ENCODE measurements at places on chromosomes 7 and 10.

DNA sequence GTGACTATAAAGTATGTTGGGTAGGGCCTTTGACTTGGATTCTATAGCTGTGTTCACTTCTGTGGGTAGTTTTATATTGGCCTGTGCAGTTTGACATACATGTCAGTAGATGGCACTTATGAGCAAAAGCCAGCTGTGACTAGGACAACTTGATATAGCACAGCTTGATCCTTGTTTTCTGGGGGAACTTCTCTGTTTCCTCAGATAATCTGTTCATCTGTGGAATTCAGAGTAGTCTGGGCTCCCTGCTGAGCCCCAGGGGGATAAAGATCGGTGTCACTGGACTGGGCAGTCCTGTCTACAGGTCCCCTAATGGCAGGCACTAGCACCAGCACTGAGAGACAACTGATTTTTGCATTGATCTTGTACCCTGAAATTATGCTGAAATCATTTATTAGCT lies 25.4 kb downstream of the CYP2C9 start:
- DNase-seq = peak; percentile 8

GRCh38 chr10:125774581-125775191 lies 935 bp downstream of the MMP21 start:
- DNase-seq = no peak

DNA sequence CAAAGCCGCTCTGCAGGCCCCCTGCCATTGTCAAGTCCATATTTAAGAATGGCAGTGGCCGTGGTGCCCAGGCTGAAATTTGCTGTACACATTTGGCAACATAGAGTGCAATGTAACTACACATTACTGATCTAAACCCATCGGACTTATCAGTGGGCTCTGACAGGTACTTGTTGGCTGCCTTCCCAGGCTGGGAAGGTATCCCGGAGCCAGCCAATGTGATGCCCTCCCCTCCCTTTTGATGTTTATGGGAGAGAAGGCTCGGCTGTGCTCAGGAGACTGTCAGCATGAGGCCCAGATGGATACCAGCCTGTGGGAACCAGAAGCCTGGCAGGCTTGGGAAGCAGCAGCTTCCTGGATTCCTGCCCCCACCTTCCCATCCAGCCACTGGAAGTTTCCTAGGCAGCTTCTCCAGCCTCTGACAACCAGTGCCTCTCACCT lies 146.1 kb upstream of the TCF7L2 start:
- no peak for DNase-seq

DNA sequence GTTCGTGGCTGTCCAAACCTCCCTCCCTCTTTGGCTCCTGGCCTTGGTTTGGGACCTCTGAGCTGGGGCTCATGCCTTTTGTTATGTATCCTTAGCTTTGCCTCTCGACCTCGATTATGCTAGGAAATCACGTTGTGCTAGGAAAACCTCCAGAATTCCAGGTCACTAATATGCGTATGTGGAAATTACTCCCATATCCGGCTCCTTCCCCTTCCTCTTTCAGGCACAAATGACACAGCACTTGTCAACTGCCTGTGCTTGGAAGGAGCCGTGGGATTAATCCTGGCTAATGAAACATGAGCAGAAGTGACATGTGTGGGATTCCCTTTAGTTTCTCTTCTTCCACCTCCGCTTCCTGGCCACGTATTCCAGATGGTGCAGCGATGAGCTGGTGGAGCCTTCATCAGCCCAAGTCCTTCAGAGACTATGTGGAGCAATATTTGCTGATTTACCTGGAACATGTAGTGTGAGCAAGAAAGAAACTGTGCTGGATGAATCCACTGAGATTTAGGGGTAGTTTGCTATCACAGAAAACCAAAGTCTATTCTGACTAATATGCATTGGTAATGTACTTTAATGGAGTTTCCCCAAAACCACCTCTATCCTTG lies 149.2 kb downstream of the REEP3 start:
- no peak for DNase-seq

GRCh38 chr7:116806046-116806944 lies 56.1 kb upstream of the CAPZA2 start:
- DNase-seq = no peak

DNA sequence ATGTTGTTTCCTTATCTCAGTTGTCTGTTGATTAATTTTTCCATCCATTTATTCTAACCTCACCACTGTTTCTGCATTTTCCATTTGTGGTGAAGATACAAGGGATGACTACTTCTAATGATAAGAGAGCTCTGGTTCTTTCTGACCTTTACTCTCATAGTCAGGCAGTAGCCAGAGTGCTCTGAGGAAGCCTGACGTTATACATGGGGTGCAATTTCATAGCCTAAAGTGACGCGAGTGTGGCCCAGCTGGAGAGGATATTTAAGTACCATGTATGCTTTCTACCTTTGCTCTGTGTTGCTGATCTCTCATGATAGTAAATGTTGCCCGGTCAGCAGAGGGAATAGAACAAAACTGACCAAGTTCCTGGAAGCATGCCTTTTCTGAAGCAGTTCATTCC lies 33.9 kb upstream of the CYCS start:
- no peak for DNase-seq

DNA sequence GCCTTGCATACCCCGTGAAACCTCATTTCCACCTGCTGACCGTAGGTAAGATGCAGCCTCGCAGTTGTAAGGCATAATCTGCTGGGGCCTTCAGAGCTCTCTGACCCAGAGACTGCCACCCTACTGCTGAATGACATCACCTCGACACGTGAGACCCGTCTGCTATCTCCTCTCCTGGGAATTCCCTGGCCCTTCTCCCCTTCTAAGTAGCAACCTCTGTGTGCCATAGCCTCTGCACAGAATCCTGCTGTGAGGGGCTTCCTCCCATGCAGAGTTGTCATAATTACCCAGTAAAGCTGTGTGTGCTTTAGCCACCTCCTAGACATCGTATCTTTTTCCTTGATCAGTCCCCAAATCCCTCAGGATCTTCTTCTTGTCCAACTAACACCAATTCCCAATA lies 106.7 kb downstream of the CACNB2 start:
- no peak for DNase-seq

- no peak for DNase-seq
Measured at GRCh38 chr10:44177610-44178009, 207.3 kb downstream of the CXCL12 start.

DNA sequence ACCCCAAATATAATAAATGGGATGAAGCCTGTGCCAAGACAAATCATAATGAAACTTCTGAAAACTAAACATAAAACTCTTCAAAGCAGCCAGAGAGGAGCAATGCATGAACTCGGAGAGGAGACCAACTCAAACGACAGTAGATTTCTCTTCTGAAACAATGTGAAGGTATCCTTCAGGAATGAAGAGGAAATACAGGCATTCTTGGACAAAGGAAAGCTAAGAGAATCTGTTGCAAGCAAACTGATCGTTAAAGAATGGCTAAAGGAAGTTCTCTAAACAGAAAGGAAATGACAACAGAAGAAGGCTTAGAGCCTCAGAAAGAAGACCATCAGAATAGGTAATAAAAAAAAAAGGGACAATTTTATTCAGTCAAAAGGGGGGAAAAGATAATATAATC lies 6.6 kb downstream of the GNA12 start:
- peak; percentile 20 for DNase-seq

Measured in fibroblast of the aortic adventitia (primary cell).